Left lung (tissue), 14 donors: ENCODE measurements at places on chromosomes 1 and 21. TPM values are rescaled to one million over a fixed set of nuclear protein-coding genes. Genes with fewer than 3 reads are reported as not detected.

Gene SPATA1
- 4.0 TPM for polyA plus RNA-seq

Gene OVAAL
- not detected for polyA plus RNA-seq

Gene ADAMTS5
- 11.2 TPM for polyA plus RNA-seq

Gene MAD2L2
- polyA plus RNA-seq, result 45.0 TPM

Gene INAVA
- polyA plus RNA-seq, result 22.6 TPM

Gene DMRTB1
- not detected for polyA plus RNA-seq

Gene GPR52
- not detected for polyA plus RNA-seq
